ENCODE measurements at places on chromosomes 13 and 19. TPM values are rescaled to one million over a fixed set of nuclear protein-coding genes. Genes with fewer than 3 reads are reported as not detected.

The LGALS14 gene
- total RNA-seq: not detected

The IGLON5 gene
- not detected for total RNA-seq

The NLRP5 gene
- not detected for total RNA-seq

The TEX101 gene
- not detected for total RNA-seq

The ONECUT3 gene
- total RNA-seq: not detected

The ZNF846 gene
- 11.8 TPM for total RNA-seq

The THSD8 gene
- total RNA-seq: not detected

DNA sequence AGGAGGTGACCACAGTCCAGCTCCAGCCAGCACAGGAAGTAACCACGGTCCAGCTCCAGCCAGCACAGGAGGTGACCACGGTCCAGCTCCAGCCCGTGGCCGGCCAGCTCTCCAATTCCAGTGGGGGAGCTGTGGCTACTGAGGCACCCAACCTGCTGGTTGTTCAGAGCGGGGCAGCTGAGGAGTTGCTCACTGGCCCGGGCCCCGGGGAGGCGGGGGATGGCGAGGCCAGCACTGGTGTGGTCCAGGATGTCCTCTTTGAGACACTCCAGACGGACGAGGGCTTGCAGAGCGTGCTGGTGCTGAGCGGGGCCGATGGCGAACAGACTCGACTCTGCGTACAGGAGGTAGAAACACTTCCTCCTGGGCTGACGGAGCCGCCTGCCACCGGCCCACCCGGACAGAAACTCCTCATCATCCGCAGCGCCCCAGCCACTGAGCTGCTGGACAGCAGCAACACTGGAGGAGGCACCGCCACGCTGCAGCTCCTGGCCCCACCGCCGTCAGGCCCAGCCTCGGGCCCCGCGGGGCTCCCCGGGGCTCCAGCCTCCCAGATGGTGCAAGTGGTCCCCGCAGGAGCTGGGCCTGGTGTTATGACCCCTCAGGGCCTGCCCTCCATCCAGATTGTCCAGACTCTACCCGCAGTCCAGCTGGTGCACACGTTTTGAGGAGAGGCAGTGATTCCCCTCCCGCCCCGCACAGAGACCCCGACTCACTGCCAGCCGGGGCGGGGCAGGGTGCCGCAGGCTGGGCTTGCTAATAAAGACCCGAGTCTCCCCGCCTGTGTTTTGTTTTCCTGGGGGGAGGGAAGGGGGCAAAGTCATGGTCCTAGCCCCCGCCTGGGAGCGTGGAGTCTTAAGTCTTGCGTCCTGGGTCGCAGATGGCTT, 1.0 kb upstream of the NAT14 start:
- no peak for DNase-seq

DNA sequence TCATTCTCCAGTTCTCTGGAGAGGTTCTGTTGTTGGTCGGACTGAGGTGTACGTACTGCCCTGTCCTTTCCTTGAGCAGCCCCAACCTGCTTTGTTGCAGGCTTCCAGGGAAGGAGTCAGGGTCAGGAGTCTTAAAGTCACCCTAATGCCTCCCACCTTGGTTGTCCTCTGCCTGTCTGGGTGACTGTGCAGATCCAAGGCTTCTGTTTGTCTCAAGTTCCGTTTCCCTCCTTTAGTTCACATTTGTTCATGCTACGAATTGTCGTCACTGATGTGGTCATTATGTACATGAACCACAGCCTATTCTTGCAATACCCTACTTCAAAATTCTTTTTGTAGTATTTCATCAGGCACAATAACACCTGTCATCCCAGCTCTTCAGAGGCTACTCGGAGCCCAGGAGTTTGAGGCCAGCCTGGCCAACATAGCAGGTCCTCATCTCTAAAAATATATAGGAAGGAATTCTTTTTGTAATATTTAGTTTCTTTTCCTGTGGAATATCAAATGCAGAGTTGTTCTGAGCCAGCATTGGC, 7.4 kb downstream of the ZNF586 start:
- no peak for DNase-seq

- no peak for DNase-seq
Measured at GRCh38 chr13:65882810-65883209, 1347.3 kb downstream of the PCDH9 start.

Data from fibroblast of lung (primary cell).